Esophagus squamous epithelium (tissue), 5 donors: ENCODE measurements at places on chromosomes 1 and 21.

DNA sequence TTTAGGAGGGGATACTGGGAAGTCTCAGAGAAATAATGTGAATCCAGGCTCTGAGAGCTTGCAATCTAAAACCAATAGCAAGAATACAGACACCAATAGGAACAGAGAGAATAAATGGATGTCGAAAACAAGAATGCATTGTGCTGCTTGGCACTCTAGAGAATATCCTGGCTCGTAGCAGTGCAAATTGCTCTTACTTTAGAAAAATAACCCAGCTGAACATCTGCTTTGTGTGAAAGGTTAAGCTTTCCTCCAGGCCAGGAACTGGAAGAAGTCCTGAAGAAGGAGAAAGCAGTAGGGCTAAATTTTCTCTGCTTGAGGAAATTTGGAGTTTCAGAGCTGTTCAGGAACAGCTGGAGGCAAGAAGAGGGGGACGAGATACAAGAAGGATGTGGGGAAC is 382.3 kb downstream of the HHIPL2 start:
- DNase-seq, result no peak

GRCh38 chr1:208544053-208544452 is 299.9 kb upstream of the PLXNA2 start:
- no peak for DNase-seq

DNA sequence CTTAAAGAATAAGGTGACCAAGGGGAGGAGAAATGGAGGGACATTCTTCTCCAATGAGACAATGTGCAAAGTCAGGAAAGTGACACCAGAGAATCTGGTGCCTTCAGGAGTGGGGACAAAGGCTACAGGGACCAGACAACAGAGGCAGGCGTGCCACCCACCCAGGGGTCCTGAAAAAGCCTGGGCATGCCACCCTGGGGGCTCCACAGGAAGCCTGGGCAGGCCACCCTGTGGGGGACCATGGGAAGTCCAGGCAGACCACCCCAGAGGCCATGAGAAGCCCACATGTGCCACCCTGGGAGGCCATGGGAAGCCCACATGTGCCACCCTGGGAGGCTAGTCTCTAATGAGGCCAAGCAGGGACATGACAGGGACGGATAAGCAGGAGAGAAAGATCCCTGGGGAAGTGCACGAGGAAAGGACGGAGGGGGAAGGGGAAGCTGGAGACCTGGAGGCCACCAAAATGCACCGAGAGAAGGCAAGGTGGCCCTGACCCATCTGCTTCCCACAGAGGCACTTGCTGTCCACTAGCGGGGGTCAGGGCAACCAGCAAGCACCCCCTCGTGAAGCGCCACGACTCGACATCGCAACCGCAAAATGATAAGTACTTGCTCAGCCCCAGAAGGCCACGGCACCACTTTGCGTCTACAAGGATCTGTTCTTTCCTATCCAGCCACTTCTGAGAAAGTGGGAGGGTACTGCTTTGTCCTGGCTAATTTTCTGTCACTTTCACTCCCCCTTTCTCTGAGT is 7.2 kb upstream of the PDE9A start:
- no peak for DNase-seq

- no peak for DNase-seq
These were observed 32.9 kb downstream of the GPA33 start for GRCh38 chr1:167057241-167057688.

GRCh38 chr21:38920631-38921398 is 115.1 kb downstream of the ETS2 start:
- no peak for DNase-seq

GRCh38 chr1:226658546-226659125 is 80.4 kb downstream of the ITPKB start:
- no peak for DNase-seq
